ENCODE measurements at places on chromosomes 1 and 21.

DNA sequence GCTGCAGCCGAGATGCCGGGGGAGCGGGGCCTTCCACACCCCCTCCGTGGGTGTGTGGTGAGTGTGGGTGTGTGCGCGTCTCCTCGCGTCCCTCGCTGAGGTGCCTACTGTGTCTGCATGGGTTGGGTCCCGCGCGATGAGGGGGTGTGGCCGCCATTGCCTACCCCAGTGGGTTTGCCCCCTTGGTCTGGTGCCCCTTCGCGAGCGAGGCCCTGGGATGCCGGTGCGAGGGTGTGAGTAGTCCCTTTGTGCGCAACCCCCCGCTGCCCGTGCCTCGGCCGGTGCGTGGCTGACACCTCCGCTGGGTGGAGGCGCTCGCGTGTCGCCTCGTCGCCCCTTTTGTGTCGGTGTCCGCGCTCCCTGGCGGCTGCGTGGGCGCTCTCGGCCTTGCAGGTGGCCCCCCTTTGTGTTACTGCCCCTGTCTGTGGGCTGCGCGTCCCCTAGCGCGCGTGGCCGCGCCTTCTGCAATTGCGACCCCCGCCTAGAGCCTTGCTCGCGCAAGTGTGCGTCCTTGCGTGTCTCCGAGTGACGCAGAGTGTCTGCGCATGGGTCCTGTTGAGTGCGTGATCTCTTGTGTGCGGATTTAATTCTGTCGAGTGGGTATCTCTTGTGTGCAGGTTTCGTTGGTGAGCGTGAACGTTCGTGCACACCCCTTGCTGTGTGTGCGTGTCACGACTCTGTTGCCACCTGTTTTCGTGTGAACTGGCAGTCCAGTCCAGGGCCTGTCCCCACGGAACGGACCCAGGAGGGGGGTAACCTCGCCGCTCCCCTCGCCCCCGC lies 553 bp downstream of the TTC3 start:
- H3K4me1 ChIP-seq, result peaks cover 31% of the 10 kb centered on the region
- peak overlapping the region; percentile 83 for H3K4me3 ChIP-seq
- peak overlapping the region; percentile 99 for H3K27ac ChIP-seq
- DNase-seq, result peak; percentile 67

DNA sequence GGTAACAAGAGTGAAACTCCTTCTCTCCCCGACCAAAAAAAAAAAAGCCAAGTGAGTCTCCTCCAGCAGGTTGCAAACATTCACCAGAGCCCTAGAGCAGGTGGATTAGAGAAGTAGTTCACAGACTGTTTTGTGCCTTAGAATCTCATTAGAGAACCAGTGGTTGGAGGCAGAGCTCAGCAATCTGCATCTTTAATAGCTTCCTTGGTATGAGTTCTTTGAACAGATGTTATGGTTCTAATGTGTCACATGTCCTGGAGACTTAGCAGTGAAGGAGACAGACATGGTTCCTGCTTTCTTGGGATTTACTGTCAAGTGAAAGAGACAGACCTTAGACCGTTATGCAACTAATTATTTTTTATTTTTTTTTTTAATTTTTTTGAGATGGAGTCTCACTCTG lies 26.8 kb downstream of the SESN2 start:
- H3K27ac ChIP-seq, result no peak overlapping the region
- H3K4me1 ChIP-seq, result no peaks in the 10 kb centered on the region
- no peak overlapping the region for H3K4me3 ChIP-seq
- DNase-seq, result no peak
- no peaks in the 10 kb centered on the region for H3K36me3 ChIP-seq
- H3K27me3 ChIP-seq, result no peaks in the 10 kb centered on the region

- no peaks in the 10 kb centered on the region for H3K4me1 ChIP-seq
- no peak overlapping the region for H3K4me3 ChIP-seq
- no peak overlapping the region for H3K27ac ChIP-seq
- DNase-seq, result no peak
Observed at GRCh38 chr1:87916965-87917364, 588.3 kb downstream of the LMO4 start.

- H3K36me3 ChIP-seq, result no peaks in the 10 kb centered on the region
- no peaks in the 10 kb centered on the region for H3K27me3 ChIP-seq
- DNase-seq, result no peak
- no peak overlapping the region for H3K4me3 ChIP-seq
- H3K27ac ChIP-seq, result peak overlapping the region; percentile 42
Observed at GRCh38 chr1:13733711-13734110, 33.7 kb downstream of the PRDM2 start.

- no peak for DNase-seq
- H3K36me3 ChIP-seq, result no peaks in the 10 kb centered on the region
- H3K4me1 ChIP-seq, result peaks cover 96% of the 10 kb centered on the region
Observed at GRCh38 chr1:40396420-40396819, 22.9 kb downstream of the SMAP2 start.

DNA sequence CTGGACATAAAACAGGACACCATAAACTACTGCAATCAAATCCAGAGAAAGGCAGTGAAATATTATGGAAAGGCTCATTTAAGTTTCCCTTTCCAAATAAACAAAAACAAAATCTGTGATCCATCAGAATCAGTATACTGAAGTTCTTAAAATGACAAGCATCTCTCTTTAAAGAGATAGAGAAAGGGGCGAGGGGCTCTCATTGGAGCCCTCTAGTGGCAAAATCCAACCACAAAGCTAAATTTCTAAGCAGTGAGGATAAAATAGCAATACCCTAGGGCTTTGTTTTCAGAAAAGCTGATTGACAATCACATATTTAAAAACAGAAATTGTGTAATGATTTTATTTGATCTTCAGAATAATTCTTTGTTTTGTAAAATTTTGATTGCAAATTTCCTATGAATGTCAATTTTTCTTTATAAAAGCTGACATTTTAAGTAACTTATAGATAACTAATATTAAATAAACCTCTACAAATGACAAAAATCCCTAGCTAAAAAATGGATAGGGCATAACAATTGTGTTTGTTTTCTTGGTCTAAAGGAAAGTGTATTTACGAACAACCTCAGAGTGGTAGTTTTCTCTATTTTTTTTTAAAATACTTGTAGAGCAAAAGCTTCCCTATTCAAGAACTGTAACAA lies 138.2 kb downstream of the COL24A1 start:
- no peak for DNase-seq
- H3K36me3 ChIP-seq, result no peaks in the 10 kb centered on the region
- no peak overlapping the region for H3K4me3 ChIP-seq
- no peaks in the 10 kb centered on the region for H3K27me3 ChIP-seq
- H3K4me1 ChIP-seq, result no peaks in the 10 kb centered on the region
- no peak overlapping the region for H3K27ac ChIP-seq

DNA sequence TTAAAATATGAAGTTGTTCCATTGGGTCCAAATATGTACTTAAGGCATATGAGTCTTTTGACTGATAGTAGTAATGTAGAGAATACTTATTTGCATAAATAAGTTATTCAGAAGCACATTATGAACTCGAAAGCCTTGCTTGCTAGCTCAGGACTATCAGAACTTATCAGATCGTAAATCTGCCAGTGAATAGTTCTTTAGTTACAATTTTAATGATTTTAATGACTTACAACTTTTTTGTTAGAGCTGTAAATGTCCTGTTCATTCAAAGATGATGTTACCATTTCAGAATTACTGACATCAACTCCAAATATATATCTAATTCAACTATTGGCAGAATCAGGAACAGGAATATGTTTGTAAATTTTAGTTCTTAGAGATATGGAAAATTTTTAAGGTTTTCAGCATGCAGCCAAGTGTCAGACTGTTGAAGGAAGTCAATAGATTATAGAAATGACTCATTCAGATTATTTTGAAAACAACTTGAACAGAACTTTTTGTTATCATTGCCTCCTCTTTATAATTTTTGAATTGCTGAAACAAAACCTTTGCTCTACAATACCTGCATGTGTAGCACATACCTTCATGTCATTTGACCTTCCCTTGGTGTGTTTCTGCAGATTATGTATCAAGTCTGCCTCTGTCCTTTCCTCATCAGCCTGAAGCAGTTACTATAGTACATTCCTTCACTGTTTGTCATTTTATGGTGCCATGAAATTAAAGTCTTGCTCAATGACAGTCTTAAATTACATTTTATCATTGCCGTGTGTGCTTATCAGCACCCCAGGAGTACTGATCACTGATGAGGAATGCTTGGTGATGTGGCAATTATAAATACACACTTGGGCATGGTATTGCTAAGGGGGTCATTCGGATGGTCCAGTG lies 44.9 kb downstream of the LRRC8D start:
- H3K4me1 ChIP-seq, result peaks cover 6% of the 10 kb centered on the region
- no peak overlapping the region for H3K27ac ChIP-seq
- peaks cover 18% of the 10 kb centered on the region for H3K36me3 ChIP-seq

DNA sequence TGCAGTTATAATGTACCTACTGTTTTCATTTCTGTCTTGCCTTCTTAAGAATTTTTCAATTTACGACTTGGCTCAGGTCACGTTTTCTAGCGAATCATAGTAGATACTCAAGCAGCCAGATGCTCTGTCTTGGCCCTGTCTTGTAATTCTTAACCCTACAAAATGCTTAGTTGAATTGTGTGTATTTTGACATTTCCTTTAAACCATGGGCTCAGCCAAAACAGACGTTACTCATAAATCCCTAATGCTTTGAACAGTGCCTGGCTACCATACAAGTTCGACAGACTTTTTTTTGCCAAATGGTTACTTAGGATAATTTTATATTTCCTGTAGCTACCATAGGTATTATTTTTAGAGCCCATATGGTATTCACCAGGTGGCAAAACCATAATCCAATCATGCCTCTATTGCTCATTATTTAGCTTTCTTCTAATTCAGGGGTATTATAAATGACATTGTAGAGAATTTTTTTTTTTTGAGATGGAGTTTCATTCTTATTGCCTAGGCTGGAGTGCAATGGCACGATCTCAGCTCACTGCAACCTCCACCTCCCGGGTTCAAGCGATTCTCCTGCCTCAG lies 54.3 kb downstream of the KCNK1 start:
- H3K4me3 ChIP-seq, result no peak overlapping the region
- DNase-seq, result no peak
- no peaks in the 10 kb centered on the region for H3K36me3 ChIP-seq
- no peaks in the 10 kb centered on the region for H3K4me1 ChIP-seq
- no peaks in the 10 kb centered on the region for H3K27me3 ChIP-seq
- no peak overlapping the region for H3K27ac ChIP-seq

DNA sequence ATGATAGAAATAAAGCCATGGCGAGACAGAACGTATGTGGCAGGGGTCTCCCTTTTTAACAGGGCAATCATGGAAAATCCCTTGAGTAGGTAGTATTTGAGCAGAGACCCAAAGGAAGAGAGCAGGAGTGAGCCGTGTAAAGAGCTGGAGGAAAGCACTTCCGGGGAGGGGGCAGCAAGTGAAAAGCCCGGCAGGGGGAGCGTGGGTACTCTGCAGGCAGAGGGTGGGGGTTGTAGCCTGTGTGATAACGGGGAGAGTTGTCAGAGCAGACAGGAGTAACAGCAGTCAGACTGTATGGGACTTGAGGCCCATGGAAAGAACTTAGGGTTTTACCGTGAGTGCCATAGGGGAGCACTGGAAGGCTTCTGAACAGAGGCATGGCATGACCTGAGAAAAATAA lies 51.1 kb upstream of the LDLRAP1 start:
- H3K27ac ChIP-seq, result no peak overlapping the region
- no peaks in the 10 kb centered on the region for H3K4me1 ChIP-seq
- peaks cover 92% of the 10 kb centered on the region for H3K36me3 ChIP-seq
- no peak for DNase-seq
- H3K27me3 ChIP-seq, result no peaks in the 10 kb centered on the region

DNA sequence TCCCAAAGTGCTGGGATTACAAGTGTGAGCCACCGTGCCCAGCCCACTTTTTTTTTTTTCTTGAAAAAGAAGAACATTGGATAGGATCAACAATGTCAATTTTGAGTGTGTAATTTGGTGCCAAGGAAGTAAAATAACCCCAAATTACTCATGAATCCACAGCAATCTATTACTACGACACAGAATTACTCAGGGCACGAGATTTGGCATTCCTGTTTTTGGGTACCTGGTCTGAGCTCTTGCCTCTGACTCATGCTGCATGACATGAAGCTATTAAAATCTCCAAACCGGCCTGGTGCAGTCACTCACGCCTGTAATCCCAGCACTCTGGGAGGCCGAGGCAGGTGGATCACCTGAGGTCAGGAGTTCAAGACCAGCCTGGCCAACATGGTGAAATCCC lies 10.4 kb downstream of the RNF19B start:
- no peaks in the 10 kb centered on the region for H3K27me3 ChIP-seq
- peaks cover 22% of the 10 kb centered on the region for H3K36me3 ChIP-seq
- no peak overlapping the region for H3K27ac ChIP-seq
- no peak for DNase-seq
- H3K4me1 ChIP-seq, result peaks cover 60% of the 10 kb centered on the region
- no peak overlapping the region for H3K4me3 ChIP-seq

- no peak overlapping the region for H3K4me3 ChIP-seq
- H3K27me3 ChIP-seq, result no peaks in the 10 kb centered on the region
- H3K36me3 ChIP-seq, result no peaks in the 10 kb centered on the region
- no peaks in the 10 kb centered on the region for H3K4me1 ChIP-seq
Observed at GRCh38 chr1:183689762-183690204, 36.7 kb upstream of the APOBEC4 start.

DNA sequence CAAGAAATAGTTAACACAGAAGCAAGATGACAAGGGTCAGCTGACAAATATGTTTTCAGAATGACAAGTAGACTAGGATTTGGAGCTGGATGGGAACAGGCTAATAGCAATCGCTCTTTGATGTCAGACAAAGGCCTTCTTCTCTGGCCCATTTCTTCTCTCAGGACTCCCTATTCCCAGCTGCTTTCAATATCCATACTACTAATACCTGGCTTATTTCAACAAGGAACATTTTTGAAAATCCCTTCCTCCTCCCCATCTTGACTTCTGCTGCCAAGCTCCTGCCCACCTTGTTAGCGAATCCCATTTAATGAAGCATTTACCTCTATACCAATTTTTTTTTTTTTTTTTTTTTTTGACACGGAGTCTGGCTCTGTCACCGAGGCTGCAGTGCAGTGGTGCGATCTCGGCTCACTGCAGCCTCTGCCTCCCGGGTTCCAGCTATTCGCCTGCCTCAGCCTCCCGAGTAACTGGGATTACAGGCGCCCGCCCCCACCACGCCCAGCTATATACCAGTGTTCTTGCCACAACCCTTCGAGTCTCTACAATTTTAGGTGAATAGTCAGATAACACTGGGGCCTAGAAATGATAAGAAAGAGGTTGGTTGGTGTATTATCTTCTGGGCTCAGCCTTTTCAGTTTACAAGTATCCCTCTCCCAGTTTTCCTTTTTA lies 68.4 kb downstream of the MACF1 start:
- no peak for DNase-seq
- peaks cover 15% of the 10 kb centered on the region for H3K4me1 ChIP-seq
- H3K4me3 ChIP-seq, result no peak overlapping the region

DNA sequence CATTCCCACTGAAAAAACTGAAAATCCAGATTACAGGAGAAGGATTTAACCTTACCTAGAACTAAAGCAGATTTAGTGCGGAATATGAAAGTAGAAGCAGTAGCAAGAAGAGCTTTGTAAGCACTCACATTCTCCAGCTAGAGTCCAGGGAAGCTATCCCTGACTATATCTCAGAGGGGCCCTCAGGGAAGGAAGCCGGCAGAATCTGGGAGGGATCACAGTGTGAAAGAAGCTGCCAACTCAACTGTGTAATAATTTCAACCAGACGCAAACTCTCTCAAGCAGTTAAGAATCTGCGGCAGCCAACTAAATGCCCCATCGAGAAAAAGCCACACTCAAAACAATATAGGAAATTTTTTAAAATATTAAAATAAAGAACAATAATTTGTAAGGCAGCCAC lies 163.8 kb downstream of the EIF4G3 start:
- no peak for DNase-seq
- no peaks in the 10 kb centered on the region for H3K4me1 ChIP-seq
- H3K27me3 ChIP-seq, result no peaks in the 10 kb centered on the region
- H3K27ac ChIP-seq, result no peak overlapping the region
- no peak overlapping the region for H3K4me3 ChIP-seq
- H3K36me3 ChIP-seq, result no peaks in the 10 kb centered on the region

- peak overlapping the region; percentile 99 for H3K27ac ChIP-seq
- no peaks in the 10 kb centered on the region for H3K36me3 ChIP-seq
- no peaks in the 10 kb centered on the region for H3K27me3 ChIP-seq
- no peak for DNase-seq
- H3K4me3 ChIP-seq, result no peak overlapping the region
Observed at GRCh38 chr1:182394055-182394775, 2.6 kb upstream of the GLUL start.
